Activated T-helper 2 cell treated with anti-CD3 and anti-CD28 coated beads, Interferon-gamma antibody, Interleukin-2, Interleukin-4, amounts not matched to agents 10 μg/mL and 5 μg/mL and 100 μg/mL, durations not matched to agents 14 hours and 24 hours and 36 hours (primary cell): ENCODE measurements at places on chromosomes 5 and 9. TPM values are rescaled to one million over a fixed set of nuclear protein-coding genes. Genes with fewer than 3 reads are reported as not detected.

Gene SPINK1
- not detected in 2 replicates for total RNA-seq

DNA sequence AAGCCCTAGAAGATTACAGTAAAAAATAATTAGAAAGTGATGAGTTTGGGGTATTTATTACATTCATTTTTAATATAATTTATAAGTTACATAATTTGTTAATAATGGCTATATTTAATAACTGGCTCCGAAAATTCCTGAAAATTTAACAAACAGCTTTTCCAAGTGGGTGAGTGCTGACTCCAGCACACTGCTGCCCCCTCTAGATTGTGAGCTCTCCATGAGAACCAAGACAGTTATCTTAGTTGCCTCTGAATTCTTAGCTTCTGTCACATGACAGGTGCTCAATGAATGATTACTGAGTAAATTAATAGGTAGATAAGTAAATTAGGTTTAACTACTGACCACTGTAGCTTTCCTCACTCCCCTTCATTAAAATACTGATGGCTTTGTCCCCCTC is 7.8 kb downstream of the KLHL3 start:
- no peak for DNase-seq
- H3K4me1 ChIP-seq = peaks cover 14% of the 10 kb centered on the region
- no peak overlapping the region for H3K27ac ChIP-seq
- no peaks in the 10 kb centered on the region for H3K36me3 ChIP-seq

DNA sequence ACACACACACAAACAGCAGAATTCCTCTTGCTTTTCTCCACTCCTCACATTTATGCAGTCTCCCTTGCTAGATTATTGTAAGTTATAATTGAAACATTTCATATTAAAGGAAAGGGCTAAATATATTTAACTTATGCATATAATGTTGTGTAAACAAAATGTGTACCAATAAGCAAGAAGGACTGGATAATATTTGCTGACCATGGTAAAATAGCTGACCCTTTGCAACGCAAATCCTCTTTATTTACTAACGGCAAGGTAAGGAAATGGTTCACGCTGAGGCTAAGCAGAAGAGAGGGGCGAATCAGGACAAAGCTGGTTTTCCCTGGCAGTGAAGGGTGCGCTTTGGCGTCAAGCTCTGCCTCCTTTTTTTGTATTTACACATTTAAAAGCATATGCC is 154.2 kb upstream of the IRX4 start:
- DNase-seq = no peak
- no peaks in the 10 kb centered on the region for H3K4me1 ChIP-seq
- no peaks in the 10 kb centered on the region for H3K36me3 ChIP-seq
- no peak overlapping the region for H3K4me3 ChIP-seq
- no peak overlapping the region for H3K27ac ChIP-seq
- peaks cover 19% of the 10 kb centered on the region for H3K27me3 ChIP-seq

Gene IFNB1
- total RNA-seq = not detected in 2 replicates

Gene SLC25A2
- total RNA-seq = 0.16 TPM in 1 of 2 replicates, not detected in the other

Gene PCDHGA12
- 0.11 and 0.16 TPM in 2 replicates for total RNA-seq

Gene SH3TC2
- total RNA-seq = not detected in 2 replicates
